ENCODE measurements at places on chromosomes 1 and 21.

DNA sequence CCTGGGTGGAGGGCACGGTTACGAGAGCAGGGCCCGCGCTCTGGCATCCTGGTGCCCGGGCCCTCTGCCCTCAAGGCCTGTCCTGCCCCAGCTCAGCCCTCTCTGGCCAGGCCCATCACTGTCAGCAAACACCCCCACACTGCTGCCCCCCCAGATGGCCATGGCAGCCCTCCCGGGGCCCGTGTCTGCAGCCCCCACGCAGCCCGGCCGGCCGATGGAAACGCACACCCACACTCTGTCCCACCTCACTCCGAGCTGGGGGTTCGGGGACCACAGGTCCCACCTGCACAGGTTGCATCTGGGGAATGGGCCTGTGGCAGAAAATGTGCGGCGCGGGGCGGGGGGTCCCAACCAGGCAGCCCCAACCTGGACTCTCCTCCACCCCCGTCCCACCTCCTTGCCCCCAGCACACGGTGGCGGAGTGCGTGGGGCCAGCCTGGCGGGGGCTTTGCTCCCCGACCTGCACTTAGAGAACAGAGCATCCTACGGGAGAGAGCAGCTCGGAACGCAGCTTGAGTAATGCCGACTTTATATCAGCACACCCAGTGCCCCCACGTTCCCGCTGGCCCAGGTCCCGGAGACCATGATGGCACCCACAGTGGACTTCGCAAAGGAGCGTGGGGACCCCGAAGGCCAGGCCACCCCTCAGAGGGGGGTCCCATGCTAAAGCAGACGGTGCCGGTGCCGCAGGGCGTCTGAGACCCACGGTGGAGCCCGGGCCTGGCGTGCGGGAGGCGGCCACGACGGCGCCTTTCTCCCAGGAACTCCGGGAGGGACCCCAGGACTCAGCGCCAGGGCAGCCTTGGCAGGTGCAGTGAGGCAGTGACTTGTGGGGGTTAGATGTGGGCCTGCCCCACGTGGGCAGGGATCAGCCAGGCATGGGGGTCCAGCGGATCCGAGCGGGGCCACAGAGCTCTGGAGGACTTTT lies 7.5 kb upstream of the RNF223 start:
- no peak for DNase-seq

- peak; percentile 66 for DNase-seq
Measured at GRCh38 chr1:33435096-33435820, 4.4 kb upstream of the PHC2 start.

GRCh38 chr1:42210421-42211133 lies 46.0 kb upstream of the GUCA2A start:
- peak; percentile 35 for DNase-seq

DNA sequence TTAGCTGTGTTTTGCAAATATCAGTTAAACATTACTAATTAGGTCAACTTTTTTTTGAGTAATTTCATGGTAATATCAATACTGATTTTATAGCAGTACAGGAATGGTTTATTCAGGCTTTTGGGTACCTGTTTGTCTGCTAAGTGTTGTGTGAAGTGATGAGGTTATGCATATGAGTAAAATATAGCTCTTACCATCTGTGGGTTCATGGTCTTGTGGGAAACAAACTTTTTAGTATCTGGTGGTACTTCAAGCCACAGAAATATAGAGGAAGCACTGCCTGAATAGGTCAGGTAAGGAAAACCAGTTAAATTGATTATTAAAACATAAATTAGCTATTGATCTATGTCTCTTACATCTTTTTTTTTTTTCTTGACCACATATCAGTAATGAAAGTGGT lies 113.9 kb downstream of the RABGAP1L start:
- no peak for DNase-seq

GRCh38 chr1:210400043-210400840 lies 71.5 kb downstream of the HHAT start:
- peak; percentile 48 for DNase-seq

- no peak for DNase-seq
Measured at GRCh38 chr21:42522271-42522670, 8.6 kb downstream of the SLC37A1 start.

DNA sequence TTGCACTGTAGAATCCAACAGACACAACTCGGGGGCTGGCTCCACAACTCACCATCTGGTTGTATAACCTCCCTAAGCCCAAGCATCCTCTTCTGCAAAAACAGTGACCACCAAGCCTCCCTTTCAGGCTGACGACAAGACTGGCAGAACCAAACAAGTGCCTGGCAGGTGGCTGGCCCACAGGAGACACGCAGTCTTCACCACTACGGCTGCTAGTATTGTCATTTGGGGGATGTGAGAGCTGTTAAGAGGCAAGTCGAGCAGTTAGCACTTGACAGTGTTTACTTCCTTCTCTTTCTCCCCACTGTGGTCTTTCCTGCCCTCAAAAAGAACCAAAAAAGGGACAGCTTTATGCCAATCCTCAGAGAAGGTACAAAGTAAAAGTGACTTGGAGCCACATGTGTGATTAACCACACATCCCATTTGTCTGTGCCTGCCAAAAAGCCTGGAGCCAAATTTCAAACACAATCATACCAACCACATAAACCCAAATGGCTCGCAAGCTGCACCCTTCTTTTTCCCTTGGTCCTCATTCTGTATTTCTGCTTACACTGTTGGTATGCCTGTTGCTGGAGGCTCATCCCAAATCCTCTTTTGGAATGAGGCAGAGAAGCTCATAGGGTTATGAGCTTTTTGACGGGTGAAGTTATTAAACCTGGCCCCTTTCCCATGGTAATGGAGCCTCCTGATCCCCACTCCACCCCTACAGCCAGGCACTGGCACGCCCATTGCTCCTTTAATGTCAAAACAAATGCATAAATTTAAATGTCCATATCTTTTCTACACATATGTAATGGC lies 94.1 kb downstream of the TGFBR3 start:
- no peak for DNase-seq

GRCh38 chr1:214493126-214493796 lies 58.1 kb downstream of the PTPN14 start:
- peak; percentile 48 for DNase-seq

GRCh38 chr1:20654104-20654690 lies 7.0 kb downstream of the DDOST start:
- DNase-seq, result no peak

DNA sequence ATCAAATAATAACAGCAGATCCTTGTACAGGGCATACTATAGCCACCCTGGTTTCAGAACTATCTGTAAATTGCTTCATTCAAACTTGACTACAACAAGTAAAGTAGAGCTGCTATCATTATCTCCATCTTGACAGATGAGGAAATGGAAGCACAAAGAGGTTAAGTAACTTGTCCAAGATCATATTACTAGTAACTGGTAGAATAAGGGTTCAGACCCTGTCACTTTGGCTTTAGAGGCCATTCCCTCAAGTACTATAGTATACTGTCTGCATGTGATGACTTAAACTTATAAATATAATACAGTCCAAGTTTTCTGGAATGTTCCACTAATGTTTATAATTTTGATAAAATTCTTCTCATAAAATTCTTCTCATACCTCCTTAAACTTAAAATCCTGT lies 24.8 kb downstream of the PGM1 start:
- no peak for DNase-seq

DNA sequence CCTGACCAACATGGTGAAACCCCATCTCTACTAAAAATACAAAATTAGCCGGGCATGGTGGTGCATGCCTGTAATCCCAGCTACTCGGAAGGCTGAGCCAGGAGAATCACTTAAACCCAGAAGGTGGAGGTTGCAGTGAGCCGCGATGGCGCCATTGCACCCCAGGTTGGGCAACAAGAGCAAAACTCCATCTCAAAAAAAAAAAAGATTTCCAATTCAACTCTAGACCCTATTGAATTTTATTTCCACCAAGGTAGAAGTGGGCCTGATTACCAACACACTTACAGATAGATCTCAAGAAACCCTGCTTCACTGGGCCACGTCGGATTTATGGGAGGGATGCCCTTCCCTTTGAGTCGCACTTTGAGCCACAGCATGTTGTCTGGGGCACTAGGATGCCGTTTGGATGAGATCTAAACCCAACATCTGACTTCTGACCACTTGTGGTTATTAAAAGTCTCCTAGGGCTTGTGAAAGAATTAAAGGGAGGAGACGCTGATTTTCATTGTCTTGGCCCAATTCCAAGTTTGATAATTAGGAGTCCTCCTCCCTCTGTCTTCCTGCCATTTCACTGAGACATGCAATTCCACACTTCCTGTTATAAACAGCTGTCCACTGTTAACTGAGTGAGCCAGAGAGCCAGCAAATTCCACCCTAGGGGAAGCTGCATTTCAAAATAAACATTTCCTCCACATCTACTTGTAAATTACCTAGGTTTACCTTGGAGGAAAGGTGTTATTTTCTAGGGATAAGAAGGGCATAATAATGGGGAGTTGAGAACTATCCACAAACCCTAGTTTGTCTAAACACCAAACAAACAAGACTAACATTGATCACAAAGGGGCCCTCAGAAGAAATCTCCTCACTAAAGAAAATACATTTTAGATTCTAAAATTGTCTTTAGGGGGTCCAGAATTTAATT lies 5.2 kb upstream of the RERE start:
- DNase-seq, result peak; percentile 39

- no peak for DNase-seq
Measured at GRCh38 chr1:242738702-242739645, 214.5 kb upstream of the PLD5 start.

DNA sequence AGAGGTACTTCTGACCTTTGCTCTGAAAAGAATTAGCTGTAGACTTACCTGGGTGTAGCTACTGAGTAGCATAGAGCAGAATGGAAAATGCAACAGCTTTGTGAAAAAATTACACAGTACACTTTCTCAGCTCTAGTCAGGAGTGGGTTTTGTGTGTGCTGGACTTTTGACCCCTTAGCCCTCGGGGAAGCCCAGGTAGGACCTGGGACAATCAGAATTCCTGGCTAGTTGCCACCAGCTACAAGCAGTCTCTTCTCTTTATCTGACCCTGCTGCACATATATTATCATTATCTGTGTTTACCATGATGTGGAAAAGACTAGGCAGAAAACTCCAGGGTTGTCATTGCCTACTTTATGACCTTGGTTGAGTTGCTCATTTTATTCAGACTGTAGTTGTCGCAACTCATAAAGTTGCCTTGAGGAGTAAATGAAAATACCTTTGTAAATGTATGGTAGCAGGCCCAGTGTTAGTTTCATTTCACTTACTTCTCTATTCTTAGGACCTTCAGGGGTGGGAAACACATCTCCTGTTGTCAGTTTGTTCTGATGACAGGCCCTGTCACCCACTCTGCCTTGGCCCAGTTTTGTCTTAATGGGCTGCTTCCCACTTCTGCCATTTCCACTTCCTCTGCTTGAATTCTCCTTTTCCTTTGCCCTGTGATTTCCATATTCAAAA lies 5.4 kb downstream of the NEK7 start:
- DNase-seq, result no peak

GRCh38 chr1:242813490-242814091 lies 289.1 kb upstream of the PLD5 start:
- DNase-seq, result no peak

- DNase-seq, result no peak
Measured at GRCh38 chr1:213082420-213083111, 31.5 kb downstream of the RPS6KC1 start.

- DNase-seq, result no peak
Measured at GRCh38 chr1:26536521-26536920, 7.0 kb downstream of the RPS6KA1 start.

DNA sequence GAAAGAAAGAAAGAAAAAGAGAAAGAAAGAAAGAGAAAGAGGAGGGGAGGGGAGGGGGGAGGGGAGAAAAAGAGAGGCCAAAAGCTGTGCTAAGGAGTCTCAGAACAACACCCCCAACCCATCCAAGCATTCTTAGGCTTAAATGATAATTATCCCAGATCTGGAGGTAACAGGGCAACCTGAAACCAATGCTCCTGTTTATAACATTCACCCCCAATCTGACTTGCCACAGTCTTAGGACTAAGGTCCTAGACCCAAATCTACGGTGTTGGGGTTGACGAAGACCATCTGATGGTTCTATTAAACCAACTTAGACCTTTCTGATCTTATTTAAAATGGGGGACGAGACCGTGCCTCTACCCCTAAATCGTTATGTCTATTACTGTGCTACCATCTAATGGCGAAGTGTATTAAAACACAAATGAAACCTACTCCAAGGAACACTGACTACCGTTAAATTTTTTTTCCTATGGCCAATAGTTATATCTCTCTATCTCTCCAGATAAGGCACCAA lies 119.3 kb upstream of the CDC42BPA start:
- DNase-seq, result no peak

Measured in MG63 (cell line).